ENCODE measurements at places on chromosomes 1 and 21.

DNA sequence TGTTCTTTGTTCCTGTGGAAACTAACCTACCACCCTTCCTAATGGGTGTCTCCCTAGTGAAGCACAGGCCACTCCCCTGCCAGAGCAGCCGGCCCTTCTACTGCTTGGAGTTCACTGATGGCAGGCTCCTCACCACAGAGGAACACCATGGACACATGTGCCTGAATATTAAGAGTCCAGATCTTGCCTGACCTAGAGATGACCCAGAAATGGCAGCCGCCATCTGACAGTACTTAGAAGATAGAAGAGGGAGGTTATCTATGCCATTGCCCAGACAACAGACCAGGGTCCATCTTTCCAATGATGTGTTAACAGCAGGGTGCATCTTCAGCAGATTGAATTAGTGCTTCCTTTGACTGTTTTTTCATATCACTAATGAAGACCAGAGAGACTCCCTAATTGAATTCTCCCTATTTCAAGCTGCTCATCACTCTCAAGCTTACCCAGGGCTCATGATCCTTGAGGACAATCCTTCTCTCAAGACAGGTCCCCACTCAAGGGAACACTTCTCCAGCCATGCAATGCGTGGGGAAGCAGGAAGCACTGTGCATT, 59.8 kb downstream of the PLEKHA6 start:
- no peak for DNase-seq

- no peak for DNase-seq
These were observed 20.4 kb upstream of the HPDL start for GRCh38 chr1:45306319-45306718.

GRCh38 chr1:173267453-173267945, 60.4 kb upstream of the TNFSF4 start:
- no peak for DNase-seq

DNA sequence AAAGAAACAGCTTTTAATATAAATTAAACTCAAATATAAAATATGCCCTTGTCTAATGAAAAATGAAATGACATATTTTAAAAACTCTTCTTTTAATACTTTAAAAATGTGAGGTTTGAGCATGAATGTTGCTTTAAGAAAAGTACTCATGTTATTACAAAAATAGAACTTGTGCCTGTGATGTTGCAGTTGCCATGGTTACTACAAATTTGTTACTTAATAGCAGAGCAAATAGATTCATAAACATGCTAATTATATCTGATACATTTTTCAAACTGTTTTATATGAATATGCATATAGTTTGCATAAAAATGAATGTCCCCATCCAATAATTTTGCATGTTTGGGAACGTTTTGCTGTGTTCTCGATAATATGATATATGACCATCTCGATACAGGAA, 152.3 kb upstream of the DPYD start:
- no peak for DNase-seq

- no peak for DNase-seq
These were observed 372.2 kb downstream of the PTBP2 start for GRCh38 chr1:97093741-97094140.

DNA sequence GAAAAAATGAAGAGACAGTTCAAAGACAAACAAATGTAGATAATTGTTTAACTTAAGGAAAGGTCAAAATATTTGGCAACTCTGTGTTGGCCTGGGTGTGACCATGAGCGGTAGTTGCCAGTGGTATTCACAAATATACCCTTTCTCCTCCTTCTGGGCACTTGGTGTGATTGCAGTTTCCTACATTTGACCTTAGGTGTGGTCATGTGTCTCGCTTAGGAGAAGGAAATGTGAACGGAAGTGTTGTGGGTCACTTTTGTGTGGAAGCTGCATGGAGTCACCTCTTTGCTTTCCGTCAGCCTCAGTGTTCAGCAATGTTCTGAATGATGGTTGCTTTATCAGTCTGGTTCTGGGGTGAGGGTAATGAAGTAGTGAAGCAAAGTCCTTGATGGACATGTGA, 3.4 kb upstream of the PCSK9 start:
- DNase-seq = no peak

- DNase-seq = no peak
These were observed 55.5 kb downstream of the GABPA start for GRCh38 chr21:25790122-25790877.

- no peak for DNase-seq
These were observed 790.4 kb downstream of the NCAM2 start for GRCh38 chr21:21788591-21788990.

GRCh38 chr1:230749150-230749549, 2.0 kb downstream of the CAPN9 start:
- DNase-seq = no peak

- DNase-seq = no peak
These were observed 41.7 kb downstream of the TMEM53 start for GRCh38 chr1:44632598-44632997.

GRCh38 chr1:159755451-159756007, 25.2 kb upstream of the DUSP23 start:
- DNase-seq = no peak

GRCh38 chr1:231924180-231924579, 297.6 kb downstream of the DISC1 start:
- DNase-seq = no peak

GRCh38 chr1:235397733-235398132, 30.5 kb downstream of the TBCE start:
- DNase-seq = no peak

GRCh38 chr21:34885626-34886239, 163.4 kb downstream of the RUNX1 start:
- no peak for DNase-seq

DNA sequence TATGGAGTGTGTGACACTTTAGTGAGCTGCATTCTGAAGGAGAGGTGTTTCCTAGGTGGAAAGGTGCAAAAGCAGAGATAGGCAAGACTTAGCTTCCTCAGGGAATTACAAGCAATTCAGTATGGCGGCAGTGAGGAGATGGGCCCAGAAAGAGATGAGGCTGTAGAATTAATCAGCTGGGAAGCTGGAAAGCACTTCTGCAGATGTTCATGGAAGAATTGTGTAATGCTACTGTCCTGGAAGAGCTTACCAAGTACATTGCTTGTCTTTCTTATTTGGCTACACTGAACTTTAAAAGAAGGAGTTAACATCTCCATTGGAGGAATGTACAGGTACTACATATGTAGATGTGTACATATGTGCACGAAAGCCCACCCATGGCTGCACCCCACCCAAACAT, 103.7 kb upstream of the DPT start:
- DNase-seq = no peak

DNA sequence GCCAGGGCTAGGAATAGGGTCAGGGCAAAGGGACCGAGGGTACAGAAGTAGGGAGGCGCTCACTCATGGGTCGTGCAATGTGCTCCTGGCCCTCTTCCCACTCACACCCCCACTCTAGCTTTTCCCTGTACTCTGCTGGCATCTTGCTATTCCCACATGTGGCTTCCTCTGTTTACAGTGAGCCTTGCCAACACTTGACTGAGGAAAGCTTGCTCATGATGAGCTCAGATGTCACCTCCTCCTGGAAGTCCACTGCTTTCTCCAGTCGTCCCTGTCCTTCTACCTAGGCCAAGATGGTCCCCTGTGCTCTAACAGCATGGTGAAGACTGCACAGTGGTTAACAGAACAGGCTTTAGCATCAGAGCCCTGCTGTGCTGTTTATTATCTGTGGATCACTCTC, 8.0 kb upstream of the RIMS3 start:
- no peak for DNase-seq

DNA sequence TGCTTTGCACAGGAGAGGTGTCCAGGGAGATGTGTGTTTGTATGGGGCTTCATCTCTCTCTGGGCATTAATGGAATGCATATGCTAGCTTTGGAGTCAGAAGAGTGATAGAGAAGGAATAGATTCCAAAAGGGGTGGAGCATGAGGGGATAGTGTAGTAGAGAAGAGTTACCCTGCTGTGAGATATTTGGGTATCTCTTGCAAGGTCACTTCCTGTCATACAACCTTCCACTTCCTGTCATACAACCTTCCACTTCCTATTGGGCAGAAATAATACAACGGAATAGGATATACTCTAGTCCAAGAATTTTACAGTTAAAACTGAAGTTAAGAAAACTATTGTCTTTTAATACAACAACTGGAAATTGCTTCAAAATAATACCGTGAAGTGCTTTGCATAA, 351.8 kb upstream of the FMN2 start:
- no peak for DNase-seq

DNA sequence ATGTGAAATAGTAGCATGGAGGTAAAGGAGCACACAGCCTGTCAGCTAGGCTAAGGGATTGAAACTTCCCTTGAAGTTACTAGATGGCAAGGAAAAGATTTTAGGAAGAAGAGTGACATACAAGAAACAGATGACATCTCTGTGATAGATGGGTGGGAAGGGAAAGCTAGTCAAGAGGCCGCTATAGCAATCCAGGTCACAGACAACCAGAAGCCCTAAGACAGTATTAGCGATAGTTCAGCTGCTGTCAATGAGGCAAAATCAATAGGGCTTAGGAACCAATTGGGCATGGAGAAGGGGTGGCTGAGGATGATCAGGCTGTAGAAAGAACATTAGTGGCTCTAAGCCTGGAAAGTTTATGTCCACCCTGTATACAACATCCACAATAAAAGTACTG, 111.1 kb downstream of the GLUL start:
- DNase-seq = no peak

GRCh38 chr1:204453141-204453772, 41.3 kb downstream of the PIK3C2B start:
- DNase-seq = no peak

DNA sequence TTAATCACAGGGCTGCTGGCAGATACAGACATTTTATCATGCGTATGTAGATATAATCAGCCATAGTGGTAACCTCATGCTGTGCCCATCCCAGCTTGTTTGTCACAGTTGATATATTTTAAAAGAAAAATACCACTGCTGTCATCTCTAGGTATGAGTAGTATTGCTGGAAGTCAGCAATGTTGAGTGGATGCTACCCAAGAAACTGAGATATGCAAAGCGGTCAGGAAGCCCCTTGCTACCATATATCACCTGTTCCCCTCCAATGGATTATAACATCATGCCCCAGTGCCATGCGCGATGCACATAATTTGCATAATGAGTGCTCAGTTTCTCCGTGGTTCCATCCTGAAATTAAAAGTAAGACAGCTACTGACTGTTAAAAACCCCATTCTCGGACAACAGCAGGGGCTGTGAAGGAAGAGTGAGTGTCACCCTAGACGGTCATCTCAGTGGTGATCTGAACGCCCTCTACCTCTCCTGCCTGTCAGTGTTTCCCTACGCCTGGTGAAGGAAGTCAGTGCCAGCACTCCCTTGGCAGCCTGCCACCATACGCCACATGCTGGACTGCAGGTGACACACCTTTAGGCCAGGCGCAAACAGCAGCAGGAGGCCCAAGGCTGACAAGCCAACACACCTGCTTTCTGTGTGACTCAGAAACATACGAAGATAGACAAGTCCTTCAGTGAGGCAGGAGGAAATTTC, 2.7 kb downstream of the IL10RB start:
- DNase-seq = no peak

DNA sequence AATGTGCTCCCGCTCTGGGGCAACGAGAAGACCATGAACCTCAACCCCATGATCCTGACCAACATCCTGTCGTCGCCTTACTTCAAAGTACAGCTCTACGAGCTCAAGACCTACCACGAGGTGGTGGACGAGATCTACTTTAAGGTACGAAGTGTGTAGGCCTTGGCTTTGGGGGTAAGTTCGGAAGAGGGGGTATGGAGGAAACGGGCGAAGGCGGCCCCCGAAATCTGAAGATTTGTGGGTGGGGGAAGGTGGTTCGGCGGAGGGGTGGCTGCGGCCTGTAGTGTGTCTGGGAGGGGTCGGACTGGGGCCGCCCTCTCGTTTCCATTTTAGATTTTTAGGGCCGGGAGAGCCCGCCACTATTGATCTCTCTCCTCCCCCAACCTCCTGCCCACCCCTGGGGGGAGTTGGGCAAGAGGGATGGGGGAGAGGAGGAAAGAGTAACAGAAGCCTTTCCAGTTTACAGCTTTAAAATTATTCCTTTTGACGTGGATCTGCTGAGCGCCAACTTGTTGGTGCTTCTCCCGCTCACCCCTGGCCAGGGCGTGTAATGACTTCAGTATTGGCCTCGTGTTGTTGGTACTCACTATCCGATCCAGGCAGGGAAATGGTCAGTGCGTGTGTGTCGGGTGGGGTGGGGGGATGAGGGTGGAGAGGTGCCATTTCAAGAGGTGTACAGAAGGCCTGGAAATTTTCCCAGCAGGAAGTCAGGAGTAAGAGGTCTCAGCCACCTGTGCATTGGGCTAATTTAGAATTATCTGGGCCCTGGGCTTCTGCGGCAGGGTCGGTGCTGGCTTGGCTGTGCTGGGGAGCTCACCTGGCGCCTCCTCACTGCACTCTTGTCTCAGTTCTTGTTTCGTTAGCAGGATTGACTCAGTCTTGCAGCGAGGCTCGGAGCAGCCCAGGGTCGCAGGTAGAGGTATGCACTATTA, 880 bp downstream of the PRPF38B start:
- DNase-seq = no peak

- no peak for DNase-seq
These were observed 722.6 kb downstream of the LRRIQ3 start for GRCh38 chr1:73475316-73475870.

DNA sequence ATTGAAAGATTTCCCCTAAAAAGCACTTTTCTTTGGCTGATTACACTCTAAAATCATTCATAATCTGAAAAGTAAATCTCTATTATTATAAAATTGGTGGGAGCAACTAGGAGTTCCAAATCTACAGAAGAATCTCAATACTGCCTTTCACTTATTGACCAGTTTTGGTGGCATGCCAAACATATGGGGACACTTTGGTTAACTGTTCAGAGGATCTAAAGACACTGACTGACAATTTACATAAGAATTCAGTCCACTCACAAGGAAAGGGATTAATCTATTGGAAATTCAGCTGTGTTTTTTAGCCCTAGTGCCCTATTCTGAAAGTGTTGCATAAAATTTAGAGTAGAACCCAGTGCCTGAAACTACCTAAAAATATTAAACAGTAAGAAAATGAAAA, 113.6 kb downstream of the LRRC40 start:
- DNase-seq = no peak

GRCh38 chr1:23591460-23592208, 32.3 kb upstream of the ID3 start:
- no peak for DNase-seq

DNA sequence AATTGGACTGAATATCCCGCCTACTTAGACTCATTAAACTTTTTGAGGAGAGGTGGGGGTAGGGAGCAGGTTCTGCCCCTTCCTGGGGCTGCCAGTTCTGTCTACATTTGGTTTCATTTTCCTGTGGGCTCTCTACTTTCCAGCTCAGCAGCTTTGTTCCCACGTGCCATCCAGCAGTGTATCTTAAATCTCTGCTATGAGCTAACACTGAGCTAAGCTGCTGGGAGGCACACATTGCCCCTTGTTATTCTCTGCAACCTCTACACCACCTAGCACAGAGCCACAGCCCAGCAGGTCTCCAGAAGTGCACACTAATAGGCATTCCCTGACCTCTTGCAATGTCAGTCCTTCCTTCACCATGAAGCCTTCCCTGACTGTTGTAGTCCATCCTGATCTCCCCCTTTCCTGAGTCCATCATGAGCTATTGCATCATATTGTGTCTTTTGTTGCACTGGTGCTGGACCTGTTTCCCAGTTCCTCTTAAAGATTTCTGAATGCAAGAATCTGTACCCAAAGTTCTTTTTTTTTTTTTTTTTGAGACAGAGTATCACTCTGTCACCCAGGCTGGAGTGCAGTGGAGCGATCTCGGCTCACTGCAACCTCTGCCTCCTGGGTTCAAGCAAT, 28.7 kb upstream of the NRDC start:
- DNase-seq = no peak

Measured in mesothelial cell of epicardium (in vitro differentiated cells).